ENCODE measurements at places on chromosomes 2 and 18.

DNA sequence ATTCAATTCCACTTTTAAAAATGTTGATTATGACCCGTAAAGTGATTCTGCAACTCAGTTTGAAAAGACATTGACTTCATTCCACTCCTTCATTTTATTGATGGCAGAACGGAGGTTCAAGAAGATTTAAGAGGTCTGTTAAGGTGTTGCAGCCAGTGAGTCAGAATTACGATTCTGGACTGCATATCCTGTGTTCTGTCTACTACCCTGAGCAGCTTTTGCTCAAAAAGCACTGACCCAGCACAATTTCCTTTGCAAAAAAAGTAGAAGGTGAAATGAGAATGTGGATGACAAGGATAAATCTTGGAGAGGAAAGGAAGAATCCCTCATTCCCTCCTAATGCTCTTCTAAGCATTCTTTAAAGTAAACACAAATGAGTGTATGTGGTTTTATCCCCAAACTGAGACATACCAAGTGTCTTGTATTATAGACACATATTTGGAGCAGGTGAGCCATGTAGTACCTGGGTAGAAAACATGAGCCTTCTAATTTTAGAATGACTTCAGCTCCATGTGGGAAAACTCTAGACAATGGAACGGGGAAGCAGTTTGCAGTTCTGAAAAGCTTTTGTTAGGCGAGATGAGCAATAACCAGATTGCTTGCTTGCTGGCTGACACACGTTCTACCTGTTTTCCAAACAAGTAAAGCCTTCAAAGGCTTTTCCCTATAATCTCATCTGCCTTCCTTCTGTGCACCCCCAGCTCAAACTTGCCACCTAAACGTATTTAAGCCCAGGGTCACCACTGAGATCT lies 44.7 kb downstream of the TGFA start:
- DNase-seq: no peak

DNA sequence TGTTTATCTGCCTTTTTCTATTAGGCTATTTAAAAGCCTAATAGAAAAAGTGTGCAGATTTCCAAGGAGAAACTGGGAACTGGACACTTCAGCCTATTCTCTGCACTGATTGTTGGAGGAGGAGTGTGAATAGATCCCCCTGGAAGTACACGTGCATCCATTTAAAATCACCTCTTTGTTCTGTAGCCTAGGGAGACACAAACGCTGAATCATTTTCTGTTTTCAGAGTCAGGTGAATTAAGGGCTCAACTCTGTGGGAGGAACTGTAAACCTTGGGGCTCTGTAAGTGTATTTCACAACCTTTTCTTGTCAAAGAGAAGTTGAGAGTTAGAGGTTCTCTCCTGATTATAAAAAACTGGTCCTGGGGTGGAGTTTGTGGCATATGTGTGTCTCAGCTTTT lies 159.7 kb downstream of the SPAG16 start:
- DNase-seq: no peak

- peak; percentile 17 for DNase-seq
Measured at GRCh38 chr2:15941871-15942710, 1.7 kb downstream of the MYCN start.

GRCh38 chr18:36465970-36466369 lies 168.5 kb downstream of the FHOD3 start:
- no peak for DNase-seq

- no peak for DNase-seq
Measured at GRCh38 chr2:177235855-177236437, 23.4 kb downstream of the HNRNPA3 start.

- DNase-seq: no peak
Measured at GRCh38 chr2:9668687-9669345, 38.0 kb upstream of the YWHAQ start.
